RKO (cell line): ENCODE measurements at places on chromosomes 12 and 14.

DNA sequence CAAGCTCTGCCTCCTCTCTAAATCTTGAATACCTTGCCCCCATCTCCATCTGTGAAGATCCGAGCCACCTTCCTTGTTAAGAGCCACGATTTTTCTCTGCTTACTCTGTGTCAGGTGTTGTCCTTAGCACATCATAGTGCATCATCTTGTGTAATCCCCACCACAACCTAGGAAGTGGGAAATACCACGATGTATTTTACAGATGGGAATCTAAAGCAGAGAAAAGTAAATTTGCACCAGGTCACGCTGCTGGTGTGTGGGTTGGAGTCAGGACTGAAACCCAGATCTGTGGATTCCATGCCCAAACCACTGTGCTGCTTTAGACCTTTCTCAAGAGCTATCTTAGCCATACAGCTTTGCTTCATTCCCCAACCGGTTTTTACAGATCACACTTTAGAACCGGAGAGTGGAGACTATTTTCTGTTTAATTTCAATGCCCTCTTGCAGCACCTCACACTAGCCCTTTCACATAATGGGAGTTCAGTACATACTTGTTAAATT, 94.6 kb downstream of the PPM1A start:
- DNase-seq: no peak

GRCh38 chr14:21382886-21383847, 652 bp downstream of the SUPT16H start:
- peak; percentile 64 for DNase-seq

- DNase-seq: no peak
These were observed 6.8 kb downstream of the SIX1 start for GRCh38 chr14:60642270-60643140.

DNA sequence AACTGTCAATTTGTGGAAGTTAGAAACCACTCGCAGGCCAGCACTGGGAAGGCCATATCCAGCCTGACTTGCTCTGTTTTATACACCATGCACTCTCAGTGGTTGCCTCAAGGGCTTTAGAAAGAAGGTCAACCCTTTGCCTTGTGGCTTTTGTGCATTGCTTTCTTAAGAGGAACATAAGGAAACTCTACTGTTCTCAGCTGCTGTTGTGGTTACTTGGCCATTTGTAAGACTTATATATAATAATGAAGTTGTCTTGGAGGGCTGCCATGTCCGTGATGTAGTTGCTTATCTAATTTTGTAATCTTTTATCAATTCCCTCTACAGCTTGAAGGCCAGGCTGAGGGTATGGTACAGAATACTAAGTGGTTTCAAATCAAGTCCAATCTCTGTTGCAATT, 637.8 kb downstream of the DIO2 start:
- no peak for DNase-seq

- DNase-seq: no peak
These were observed 92.9 kb upstream of the DIO2 start for GRCh38 chr14:80304125-80304766.
